Activated CD8-positive, alpha-beta T cell treated with anti-CD3 and anti-CD28 coated beads, Interleukin-2, amount 10 ng/mL, durations not matched to agents 7 days and 5 days (primary cell): ENCODE measurements at places on chromosomes 12 and 14.

DNA sequence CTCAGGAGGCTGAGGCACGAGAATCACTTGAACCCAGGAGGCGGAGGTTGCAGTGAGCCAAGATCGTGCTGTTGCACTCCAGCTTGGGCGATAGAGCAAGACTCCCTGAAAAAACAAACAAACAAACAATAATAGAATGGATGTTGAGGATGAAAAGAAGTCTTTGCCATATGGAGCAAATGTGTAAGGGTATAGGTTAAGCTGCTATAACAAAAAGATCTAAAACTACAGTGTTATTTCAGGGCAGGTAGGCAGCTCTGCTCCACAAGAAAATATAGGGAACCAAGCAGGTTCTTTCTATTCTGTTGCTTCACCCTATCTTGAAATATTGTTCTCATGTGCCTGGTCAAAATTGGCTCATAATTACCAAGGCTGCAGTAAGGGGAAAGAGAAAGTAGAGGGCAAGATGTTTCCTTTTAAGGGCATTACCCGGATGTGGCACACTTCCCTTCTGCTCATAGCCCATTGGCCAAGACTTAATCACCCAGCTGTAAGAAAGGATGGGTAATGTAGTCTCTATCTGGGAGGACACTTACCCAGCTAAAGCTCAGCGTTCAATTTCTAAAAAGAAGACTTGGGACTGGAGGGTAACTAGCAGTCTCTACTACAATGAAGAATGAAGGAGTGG, 23.5 kb downstream of the SDSL start:
- no peaks in the 10 kb centered on the region for H3K4me1 ChIP-seq
- no peaks in the 10 kb centered on the region for H3K36me3 ChIP-seq
- no peak for DNase-seq
- peaks cover 7% of the 10 kb centered on the region for H3K27me3 ChIP-seq

GRCh38 chr14:64681796-64682710, 22.2 kb upstream of the PLEKHG3 start:
- peaks cover 17% of the 10 kb centered on the region for H3K27me3 ChIP-seq
- H3K4me3 ChIP-seq, result no peak overlapping the region
- peaks cover 3% of the 10 kb centered on the region for H3K4me1 ChIP-seq
- DNase-seq, result no peak
- H3K27ac ChIP-seq, result no peak overlapping the region
- no peaks in the 10 kb centered on the region for H3K36me3 ChIP-seq

DNA sequence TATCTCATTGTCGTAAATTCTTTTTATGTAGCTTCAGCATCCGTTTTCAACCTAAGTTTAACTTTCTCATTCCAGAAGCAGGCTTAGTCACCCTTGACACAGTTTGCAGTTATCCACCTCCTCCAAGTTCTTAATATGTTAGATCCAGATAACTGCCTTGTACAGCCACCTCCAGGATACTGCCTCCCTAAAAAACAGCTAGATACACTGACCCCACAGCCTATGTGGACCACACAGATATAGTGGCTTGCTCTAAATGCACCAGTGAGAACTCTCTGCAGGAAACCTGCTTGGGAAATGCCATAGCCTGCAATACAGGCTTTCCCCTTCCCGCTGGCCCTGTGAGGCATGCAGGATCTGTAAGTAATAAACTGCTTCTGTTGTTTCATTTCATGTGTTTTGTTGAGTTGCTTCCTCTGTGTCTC, 11.1 kb upstream of the RTL1 start:
- no peak overlapping the region for H3K4me3 ChIP-seq
- H3K27me3 ChIP-seq, result peaks cover 8% of the 10 kb centered on the region
- DNase-seq, result no peak
- no peaks in the 10 kb centered on the region for H3K4me1 ChIP-seq
- H3K36me3 ChIP-seq, result no peaks in the 10 kb centered on the region
- no peak overlapping the region for H3K27ac ChIP-seq

GRCh38 chr14:67457782-67458181, 30.7 kb downstream of the TMEM229B start:
- H3K4me3 ChIP-seq, result no peak overlapping the region
- no peaks in the 10 kb centered on the region for H3K36me3 ChIP-seq
- H3K27me3 ChIP-seq, result peaks cover 16% of the 10 kb centered on the region
- H3K27ac ChIP-seq, result no peak overlapping the region

DNA sequence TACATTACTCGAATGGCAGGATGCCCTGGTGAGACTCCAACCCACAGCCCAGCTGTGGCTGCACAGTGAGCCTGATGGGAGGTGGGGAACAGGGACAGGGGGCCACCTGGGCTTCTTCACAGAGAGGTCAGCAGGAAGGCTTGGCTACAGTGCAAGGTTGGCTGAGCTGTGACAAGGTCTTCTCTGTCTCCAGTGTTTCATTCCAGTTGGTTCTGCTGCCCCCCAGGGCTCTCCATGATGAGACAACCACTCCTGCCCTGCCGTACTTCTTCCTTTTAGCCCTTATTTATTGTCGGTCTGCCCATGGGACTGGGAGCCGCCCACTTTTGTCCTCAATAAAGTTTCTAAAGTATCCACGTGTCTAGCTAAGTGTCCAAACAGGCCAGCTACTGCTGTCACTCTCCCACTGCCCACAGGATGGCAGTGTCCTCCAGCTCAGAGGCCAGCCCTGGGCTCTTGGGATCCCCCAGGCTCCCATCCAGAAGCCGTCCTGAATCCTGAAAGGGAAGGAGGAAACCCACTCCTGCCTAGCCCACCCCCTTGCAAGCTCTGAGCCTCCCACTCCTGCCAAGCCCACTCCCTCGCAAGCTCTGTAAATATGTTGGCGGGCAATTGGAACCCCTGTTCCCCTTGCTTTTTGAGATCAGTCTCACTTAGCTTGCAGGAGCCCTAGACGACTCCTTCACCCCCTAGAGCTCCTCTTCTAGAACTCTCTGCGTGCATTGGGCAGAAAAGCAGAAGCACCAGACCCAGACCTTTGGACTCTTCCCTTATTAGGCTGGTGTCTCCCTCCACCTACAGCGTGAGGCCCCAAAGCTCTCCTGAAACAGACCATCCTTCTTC, 5.4 kb downstream of the C1QL4 start:
- peaks cover 4% of the 10 kb centered on the region for H3K4me1 ChIP-seq
- DNase-seq, result no peak
- H3K27me3 ChIP-seq, result peaks cover 27% of the 10 kb centered on the region
- peaks cover 50% of the 10 kb centered on the region for H3K36me3 ChIP-seq

DNA sequence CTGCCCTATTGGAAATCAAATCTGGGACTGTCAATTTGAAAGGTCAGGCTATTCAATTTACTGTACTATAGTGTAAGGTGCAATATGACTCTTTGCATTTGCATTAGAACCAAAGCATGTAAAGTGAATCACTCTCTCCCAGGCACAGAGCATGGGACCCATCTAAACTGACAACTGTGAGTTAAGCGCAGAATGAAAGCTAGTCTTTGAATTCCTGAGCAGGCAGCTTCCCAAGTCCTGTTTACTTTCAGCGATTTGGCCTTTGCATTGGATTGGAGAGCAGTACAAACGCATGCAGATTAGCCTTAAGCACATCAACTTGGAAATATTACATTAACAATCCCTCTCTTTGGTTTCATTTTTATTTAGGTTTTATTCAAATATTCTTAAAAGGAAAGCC, 74.6 kb downstream of the RERG start:
- H3K27ac ChIP-seq, result no peak overlapping the region
- H3K27me3 ChIP-seq, result peaks cover 12% of the 10 kb centered on the region
- no peak for DNase-seq
- no peaks in the 10 kb centered on the region for H3K36me3 ChIP-seq
- H3K4me1 ChIP-seq, result no peaks in the 10 kb centered on the region

- no peak for DNase-seq
- H3K36me3 ChIP-seq, result no peaks in the 10 kb centered on the region
- no peaks in the 10 kb centered on the region for H3K27me3 ChIP-seq
- no peak overlapping the region for H3K27ac ChIP-seq
- no peaks in the 10 kb centered on the region for H3K4me1 ChIP-seq
These were observed 281.6 kb upstream of the NPAS3 start for GRCh38 chr14:32657081-32657480.

DNA sequence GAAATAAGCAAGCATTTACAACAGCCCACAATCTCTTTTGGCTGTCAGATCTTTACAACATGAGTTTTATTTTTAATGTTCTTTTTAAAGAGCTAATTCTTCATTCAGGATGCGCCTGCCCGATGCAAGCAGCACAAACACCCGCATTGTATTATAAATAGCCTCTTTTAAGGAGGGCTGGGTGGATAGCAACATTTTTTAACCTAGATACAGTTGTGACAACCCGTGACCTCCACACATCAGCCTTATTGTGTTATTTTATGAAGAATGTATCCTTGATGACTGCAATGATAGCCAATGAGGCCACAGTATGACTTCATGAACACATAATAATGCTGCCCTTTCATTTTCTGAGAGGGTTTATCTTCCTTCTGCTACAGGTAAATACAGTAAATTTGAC, 173.7 kb downstream of the FOXN3 start:
- H3K36me3 ChIP-seq, result peaks cover 5% of the 10 kb centered on the region
- H3K4me1 ChIP-seq, result peaks cover 23% of the 10 kb centered on the region
- DNase-seq, result no peak
- H3K27ac ChIP-seq, result no peak overlapping the region

DNA sequence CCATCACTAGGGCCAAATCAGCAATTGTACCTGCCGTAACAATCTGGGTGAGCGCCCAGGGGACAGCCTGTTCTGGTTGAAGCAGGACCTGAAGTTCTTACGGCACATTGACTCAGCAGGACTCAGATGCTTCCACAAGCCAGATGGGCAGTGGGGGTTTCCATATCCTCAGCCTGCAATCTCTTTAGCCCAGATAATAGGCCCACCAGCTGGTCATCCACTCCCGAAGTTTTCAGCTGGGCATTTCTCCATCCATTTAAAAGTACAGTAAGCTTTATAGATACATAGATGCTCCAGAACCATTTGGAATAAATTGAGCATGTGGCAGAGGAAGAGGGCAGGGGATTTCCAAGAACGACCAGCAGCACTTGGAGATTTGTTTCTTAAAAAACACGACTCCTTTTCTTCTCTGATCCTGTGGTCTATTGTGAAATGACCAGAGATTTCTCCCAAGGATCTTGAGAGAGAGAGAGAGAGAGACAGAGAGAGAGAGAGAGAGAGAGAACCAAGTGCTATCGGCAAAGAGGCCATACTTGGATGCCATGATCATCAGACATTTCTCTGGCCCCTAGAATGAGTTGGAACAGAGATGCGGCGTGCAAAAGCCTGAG, 74.8 kb upstream of the PLXNC1 start:
- peaks cover 15% of the 10 kb centered on the region for H3K4me1 ChIP-seq
- no peak overlapping the region for H3K27ac ChIP-seq
- no peak for DNase-seq
- no peaks in the 10 kb centered on the region for H3K36me3 ChIP-seq
- H3K27me3 ChIP-seq, result peaks cover 9% of the 10 kb centered on the region

GRCh38 chr14:33045760-33046159, 107.1 kb downstream of the NPAS3 start:
- H3K27ac ChIP-seq, result no peak overlapping the region
- H3K4me3 ChIP-seq, result no peak overlapping the region
- no peak for DNase-seq
- H3K27me3 ChIP-seq, result no peaks in the 10 kb centered on the region

DNA sequence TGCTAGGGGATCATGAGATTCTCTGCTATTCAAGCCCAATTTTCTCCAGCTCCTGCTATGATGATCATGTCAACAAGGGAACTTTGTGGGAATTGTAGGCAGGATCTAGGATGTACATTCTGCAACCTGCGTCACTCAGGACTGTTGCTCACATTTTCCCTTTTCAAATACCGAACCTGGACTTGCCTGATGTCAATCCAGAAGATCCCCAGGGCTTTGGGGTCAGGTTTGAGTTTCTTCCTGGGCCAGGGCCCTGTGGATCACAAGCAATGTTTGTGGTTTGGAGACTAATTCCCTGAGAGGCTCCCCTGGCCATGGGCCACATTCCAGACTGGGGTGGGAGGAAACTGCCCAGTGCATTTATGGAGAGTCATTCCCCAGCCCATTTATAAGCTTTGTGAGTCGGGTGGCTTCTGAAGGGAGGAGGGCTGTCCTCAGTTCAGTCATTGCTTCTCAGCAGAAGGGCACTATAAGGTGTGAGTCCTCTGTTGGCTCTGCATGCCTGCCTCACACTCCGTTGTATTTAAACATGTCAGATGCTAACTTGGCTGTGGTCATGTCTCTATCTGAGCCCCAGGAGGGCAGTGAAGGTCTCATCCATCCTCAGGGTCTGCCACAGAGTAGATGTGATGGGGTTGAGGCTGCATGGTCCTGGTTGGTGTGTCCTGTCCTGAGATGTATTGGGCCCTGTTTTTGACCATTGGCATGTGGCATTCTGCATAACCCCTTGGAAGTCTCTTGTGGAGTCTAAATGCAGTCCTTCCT, 6.5 kb downstream of the KRT86 start:
- H3K27ac ChIP-seq, result no peak overlapping the region
- H3K4me1 ChIP-seq, result peaks cover 24% of the 10 kb centered on the region
- H3K36me3 ChIP-seq, result no peaks in the 10 kb centered on the region
- no peak overlapping the region for H3K4me3 ChIP-seq
- H3K27me3 ChIP-seq, result peaks cover 30% of the 10 kb centered on the region
- no peak for DNase-seq

- H3K27me3 ChIP-seq, result peaks cover 4% of the 10 kb centered on the region
- no peak overlapping the region for H3K27ac ChIP-seq
- no peaks in the 10 kb centered on the region for H3K4me1 ChIP-seq
- no peaks in the 10 kb centered on the region for H3K36me3 ChIP-seq
These were observed 115.5 kb upstream of the G2E3 start for GRCh38 chr14:30443368-30444007.

DNA sequence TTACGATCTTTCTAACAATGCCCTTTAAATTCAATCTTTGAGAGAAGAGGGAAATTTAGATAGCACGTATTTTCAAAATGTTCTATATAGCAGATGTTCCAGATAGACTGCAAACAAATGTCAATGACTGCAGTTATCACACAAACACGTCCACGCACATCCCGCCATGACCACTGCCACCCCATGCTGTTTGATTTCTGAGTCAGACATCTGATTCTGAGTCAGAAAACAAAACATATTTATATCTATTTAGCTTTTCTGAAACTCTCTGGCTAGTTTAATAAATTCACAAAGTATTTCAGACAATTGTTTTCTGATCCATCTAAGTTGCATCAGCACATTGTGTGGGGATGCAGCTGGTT, 105.9 kb upstream of the BCAT1 start:
- H3K27me3 ChIP-seq, result no peaks in the 10 kb centered on the region
- H3K27ac ChIP-seq, result peak overlapping the region; percentile 85
- H3K4me3 ChIP-seq, result peak overlapping the region; percentile 81
- peaks cover 50% of the 10 kb centered on the region for H3K4me1 ChIP-seq
- peaks cover 17% of the 10 kb centered on the region for H3K36me3 ChIP-seq

DNA sequence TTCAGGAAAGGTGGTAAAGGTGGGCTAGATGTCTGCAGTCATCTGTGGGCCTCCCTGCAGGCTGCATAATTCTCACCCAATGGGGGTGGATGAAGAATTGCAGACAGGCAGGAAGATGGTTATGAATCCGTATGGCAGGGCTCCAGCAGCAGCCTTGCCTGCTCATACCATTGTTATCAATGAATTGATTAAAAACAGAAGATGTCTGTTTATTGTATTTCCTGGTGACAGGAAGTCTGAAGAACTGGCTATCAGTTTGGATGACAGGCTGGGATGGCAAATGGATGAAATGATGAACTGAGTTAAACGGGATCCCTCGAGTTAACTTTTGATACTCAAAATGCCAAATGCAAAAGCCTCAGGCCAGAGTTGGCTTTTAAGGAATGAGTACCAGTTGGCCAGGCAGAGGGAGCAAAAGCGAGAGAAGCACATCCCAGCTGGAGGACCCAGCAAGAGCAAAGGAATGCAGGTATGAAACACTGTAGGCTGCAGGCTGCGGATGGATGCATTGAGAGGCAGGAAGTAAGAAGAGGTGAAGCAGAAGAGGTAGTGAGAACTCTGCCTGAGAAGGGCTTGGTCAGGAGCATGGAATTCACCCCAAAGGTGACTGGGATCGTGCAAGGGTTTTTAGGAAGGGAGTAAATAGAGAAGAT, 550.0 kb upstream of the TBX3 start:
- H3K4me3 ChIP-seq, result no peak overlapping the region
- H3K27ac ChIP-seq, result no peak overlapping the region
- no peaks in the 10 kb centered on the region for H3K36me3 ChIP-seq
- H3K27me3 ChIP-seq, result no peaks in the 10 kb centered on the region
- DNase-seq, result no peak
- no peaks in the 10 kb centered on the region for H3K4me1 ChIP-seq
